Neural crest cell (in vitro differentiated cells): ENCODE measurements at places on chromosomes 5 and 9.

- DNase-seq: no peak
Observed at GRCh38 chr9:117739624-117740347, 35.6 kb downstream of the TLR4 start.

- no peak for DNase-seq
Observed at GRCh38 chr9:38082446-38083287, 13.6 kb upstream of the SHB start.

DNA sequence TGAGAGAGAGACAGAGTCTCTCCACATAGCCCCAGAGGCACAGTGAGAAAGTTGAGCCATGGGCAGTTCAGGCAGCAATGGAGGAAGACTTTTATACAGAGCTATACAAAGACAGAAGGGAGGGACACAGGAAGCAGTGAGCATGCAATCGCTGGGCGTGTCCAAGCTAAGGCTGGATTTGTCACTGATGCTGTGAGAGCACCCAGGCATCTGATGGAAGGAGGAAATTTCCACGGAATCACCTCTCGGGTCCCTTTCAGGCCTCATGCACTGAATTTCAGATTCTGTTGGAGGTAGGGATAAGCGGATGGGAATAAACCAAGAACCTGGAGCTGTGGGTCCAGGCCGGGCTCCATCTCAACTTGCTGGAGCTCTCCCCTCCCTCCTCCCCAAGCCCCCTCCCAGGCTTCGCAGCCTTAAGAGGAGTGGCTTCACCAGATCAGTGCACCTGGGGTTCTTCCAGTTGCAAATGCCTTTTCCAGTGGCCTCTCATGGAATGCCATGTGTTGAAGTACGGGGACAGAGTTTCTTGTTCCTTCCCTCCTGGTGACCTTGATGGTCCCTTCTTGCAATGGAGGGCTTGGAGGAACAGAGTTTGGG, 114.8 kb upstream of the ALDH1B1 start:
- no peak for DNase-seq

DNA sequence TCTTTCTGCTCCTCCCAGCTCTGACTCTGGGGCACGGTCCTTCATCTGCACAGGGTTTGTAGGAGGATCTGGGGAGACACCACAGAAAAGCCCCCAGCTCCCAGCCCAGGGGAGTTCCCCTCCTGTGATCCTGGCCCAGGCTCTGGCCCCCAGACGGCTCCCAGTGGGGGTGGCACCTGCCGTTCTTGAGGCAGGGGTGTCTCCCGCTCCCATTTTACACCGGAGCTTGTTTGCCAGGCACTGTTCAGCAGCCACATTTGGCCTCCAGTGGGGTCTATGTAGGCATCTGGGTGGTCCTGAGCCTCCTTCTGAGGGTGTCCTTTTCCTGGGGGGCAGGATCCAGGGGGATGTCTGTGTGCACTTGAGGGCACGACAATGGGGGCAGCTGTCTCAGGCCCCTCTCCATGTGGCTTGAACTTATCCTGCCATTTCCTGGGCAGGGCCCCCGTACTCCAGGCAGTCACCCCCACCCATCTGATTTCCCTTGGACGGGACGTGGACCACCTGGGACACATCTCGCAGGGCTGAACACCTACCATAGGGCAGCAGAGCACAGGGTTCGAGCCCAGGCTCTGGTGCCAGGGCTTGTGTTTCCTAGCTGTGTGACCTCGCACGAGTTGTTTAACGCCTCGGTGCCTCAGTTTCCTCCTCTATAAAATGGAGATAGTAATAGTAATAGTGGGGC, 275.0 kb upstream of the MVB12B start:
- no peak for DNase-seq

GRCh38 chr5:31270396-31270795, 76.9 kb downstream of the CDH6 start:
- peak; percentile 30 for DNase-seq

DNA sequence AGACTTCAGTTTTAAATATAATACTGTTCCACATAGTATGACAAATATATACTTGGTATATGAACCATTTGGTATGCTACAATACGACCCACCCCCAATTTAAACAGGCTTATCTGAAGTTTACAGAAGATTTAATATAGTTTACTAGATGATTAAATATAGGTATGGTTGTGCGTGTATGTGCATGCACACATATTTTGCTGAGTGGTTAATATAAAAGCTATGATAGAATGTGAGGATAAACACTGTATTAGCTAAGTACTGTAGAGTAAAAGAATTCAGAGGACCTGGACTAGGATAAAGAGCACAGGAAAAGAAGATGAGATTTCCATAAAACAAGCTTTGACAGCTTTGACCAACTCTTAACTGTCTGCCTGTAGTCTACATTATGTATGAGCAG, 356.7 kb downstream of the PDE4D start:
- DNase-seq: no peak

GRCh38 chr9:79670269-79670961, 98.7 kb downstream of the TLE4 start:
- DNase-seq: no peak
